ENCODE measurements at places on chromosomes 2 and 18.
A peak's percentile ranks its signal among the peaks of the same experiment; 100 is the strongest.

GRCh38 chr2:203346612-203347011 is 18.4 kb downstream of the ABI2 start:
- DNase-seq: no peak

DNA sequence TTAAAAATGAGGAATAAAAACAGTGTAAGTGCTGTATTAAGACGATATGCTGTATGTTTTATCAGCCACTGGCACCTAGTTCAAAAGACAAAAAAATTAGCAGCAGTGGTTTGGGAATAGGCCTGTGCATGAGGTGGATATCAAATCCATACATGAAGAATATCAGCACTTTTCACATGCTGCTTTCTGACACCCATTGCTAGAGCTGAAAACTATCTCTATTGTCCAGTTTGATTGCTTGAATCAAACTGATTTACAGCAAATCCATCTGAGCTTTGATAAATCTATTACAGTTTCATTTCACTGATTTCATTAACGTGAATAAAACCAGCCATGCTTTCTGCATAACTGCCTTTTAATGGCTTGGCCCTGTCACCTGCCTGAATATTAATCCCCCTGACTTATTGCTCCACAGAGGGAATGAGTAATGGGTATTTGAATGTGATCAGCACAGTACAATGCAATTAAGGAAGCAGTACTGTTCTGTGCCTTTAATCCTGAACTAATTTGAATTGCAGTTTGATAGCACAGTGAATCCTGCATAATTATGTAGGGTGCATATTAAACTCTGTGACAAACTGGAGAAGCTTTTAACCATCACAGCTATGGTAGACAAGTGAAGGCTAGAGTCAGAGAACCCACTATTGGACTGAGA is 154.0 kb downstream of the GPD2 start:
- DNase-seq: no peak

DNA sequence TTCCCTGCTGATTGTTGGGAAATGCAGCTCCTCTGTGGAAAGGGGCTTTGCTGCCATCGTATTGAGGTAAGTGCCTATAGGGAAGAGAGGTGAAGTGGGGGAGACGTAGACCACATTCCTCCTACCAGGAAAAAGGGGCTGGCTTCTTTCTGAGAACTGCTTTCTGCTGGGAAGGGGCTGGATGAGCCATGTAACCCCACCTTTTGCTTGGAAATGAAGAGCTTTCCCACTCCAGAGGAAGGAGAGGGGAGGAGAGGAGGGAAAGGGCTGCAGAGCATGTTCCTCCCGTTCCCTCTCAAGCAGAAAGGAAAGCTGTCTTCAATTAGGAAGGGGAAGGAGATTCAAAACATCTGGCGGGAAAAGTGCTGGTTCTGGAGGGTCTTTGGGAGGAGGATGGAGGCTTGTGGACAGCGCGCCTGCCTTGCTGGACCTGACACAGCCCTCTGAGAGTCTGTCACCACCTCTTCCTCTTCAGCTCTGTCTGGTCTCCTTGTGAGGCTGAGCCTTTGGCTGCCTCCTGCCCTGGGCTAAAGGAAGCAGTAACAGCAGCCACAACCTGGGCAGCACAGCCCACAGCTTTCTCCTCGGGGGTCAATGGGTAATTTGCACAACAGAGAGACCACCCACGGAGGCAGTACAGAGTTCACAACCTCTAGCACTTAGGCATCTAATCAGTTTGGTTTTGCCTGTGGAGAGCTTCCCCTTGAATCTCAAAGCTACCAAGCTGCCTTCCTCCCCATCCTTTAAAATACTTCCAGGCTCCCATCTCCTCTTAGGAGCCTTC is 410.0 kb upstream of the TNP1 start:
- no peak for DNase-seq

DNA sequence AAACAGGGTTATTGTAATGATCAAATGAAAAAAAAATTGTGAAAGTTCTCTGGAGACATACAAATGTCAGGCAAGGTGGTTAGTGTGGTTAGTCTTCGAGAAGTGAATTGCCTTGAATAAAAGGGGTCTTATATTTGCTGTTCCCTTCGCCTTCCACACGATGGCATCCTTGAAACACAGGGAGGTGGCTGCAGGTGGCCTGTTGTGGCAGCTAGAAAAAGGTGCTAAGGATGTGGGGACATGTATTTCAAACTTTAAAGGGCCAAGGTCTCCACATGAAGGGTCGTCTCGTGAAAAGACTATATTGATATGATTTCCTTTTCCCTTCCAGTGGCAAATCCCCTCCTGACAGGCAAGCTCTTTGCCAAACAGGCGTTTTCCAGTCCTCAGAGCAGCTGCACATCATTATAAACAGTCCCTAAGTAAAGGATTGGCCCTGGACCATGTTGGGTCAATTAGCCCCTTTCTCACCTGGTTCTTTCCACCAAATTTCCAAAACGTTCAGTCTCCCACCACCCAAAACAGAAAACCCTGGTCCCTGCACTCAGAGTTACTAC is 68.5 kb downstream of the COPS8 start:
- peak; percentile 39 for DNase-seq
